ENCODE measurements at places on chromosomes 16 and 17.

- DNase-seq = no peak
Measured at GRCh38 chr16:46731691-46732555, 16.2 kb downstream of the MYLK3 start.

GRCh38 chr17:13940858-13941665 is 128.2 kb upstream of the COX10 start:
- DNase-seq = no peak

- no peak for DNase-seq
Measured at GRCh38 chr16:14175086-14175485, 104.0 kb downstream of the MRTFB start.

DNA sequence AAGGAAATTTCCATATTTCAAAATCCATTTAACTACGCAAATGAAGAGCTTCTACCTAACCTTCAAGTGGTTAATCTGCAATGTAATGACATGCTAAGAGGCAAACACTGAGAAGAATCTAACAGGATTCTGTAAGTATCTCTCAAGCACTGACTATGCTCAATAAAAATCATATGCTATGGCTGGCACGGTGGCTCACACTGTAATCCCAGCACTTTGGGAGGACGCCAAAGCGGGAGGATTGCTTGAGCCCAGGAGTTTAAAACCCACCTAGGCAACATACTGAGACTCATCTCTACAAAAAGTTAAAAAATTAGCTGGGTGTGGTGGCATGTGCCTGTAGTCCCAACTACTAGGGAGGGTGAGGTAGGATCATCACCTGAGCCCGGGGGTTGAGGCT is 32.7 kb downstream of the GNA13 start:
- DNase-seq = peak; percentile 57

DNA sequence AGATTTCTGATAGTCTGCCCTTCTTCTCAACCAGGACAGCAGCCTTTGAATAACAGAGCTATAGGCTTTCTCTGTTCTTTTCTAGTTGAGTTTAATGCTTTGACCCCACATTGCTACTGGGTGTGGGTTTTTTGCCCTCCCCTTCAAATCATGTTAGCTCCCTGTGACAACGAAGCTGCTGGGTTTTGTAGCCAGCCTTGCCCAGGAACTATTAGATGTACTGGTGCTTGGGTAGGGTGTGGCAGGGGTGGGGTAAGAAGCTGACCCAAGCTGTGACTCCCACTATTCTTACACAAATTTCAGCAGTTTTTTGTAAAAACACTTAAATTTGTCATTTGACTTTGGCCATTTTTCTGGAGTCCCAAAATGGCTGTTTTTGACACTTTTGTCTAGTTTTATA is 69.7 kb downstream of the NLK start:
- DNase-seq = no peak

DNA sequence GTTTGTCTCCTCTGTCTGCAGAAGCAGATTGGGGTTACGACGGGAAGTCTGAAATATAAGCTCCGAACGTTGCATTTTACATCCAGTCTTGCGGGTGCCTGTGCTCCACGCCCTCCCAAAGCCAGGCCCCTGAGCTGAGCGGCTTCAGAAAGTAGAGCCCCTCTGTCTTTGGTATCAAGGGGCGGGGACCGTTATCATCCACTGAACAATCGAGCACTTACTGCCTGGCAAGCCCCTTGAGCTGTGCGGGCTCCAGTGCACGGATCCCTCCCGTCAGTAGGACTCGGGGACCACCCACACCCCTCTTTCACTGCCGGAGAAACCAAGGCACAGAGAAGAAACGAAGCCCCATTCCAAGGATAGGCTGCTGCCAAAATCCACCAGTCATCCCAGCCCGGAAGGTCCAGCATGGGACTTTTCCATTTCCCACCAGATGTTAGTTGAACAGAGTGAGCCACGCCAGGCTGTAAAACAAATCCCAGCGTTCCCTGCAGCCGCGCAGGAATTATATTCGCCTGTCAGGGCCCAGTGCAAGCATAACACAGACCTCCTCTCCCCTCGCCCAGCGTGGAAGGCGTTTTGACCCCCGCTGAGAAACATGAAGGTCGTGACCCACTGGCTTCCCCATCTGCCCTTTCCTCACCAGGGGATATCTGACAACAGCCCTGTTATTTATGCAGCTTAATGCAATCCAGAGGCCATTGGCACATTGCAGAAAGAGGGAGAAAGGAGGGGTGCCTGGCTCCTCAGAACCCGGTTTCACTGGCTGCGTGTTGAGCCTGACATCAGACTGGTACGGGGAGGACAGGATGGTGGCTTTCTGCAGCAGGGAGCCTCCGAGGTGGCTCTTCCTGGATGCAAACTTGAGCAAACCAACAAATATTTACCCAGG is 212.2 kb upstream of the FOXF1 start:
- no peak for DNase-seq

GRCh38 chr17:33435721-33436301 is 142.7 kb upstream of the ASIC2 start:
- no peak for DNase-seq

- DNase-seq = no peak
Measured at GRCh38 chr16:30546115-30546514, 11.5 kb upstream of the ZNF747 start.

GRCh38 chr17:61496174-61496956 is 44.1 kb downstream of the TBX4 start:
- DNase-seq = no peak

DNA sequence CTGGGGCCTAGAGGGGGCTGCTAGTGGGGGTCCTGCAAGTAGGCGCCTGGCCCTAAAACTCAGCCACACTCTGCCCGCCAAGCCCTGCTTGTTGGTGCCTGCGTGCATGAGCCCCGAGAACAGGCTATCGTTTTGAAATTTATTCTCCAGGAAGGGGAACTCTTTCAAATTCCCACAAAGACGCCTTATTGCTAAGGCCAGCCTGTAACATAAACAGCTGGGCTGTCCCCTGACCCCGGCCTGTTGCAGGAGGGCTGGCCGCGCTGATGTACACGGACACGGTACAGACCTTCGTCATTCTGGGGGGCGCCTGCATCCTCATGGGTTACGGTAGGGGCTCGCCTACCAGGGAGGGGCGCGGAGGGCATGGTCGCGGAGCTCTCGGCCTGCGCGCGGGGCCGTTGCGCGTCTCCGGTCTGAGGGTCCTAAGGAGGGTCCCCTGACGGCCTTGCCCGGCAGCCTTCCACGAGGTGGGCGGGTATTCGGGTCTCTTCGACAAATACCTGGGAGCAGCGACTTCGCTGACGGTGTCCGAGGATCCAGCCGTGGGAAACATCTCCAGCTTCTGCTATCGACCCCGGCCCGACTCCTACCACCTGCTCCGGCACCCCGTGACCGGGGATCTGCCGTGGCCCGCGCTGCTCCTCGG is 4.3 kb downstream of the SLC5A2 start:
- DNase-seq = peak; percentile 20

DNA sequence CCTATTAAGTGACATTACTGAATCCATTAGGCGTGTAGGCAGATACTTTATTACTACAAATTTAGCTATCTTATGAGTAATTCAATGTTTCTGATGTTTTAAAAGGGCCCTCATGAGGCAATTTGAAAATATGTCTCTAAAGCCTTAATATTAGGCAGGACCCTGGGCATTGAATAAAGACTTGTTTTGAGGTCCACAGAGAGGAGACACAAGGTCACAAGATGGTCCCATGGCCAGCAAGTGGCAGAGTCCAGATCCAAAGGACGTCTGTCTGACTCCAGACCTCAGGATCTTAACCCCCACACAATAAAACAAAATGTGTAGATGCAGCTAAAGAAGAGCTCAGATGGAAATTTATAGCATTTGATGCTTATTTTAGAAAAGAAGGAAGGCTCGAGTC is 31.9 kb upstream of the HEATR6 start:
- DNase-seq = no peak

GRCh38 chr17:81456091-81456490 is 56.5 kb downstream of the ACTG1 start:
- DNase-seq = no peak

DNA sequence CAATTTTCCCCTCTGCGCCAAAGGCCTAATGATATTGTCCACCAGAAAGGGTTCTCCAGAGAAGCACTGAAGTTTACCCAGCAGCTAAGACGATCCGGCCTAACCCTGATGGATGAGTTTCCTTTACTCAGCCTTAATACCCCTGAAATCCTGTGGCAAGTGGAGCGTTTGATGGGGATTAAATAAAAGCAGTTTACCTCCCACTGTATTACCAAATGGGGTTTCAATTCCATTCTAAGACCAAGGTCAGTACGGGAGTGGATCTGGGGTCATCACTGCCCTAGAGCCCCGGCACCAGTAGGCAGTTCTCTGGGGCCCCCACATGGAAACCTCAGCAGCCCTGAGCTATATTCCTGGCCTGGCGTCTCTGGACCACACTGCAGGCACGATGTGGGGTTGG is 97.1 kb upstream of the NOL11 start:
- DNase-seq = no peak

- DNase-seq = no peak
Measured at GRCh38 chr17:6632530-6632929, 8.0 kb downstream of the KIAA0753 start.

DNA sequence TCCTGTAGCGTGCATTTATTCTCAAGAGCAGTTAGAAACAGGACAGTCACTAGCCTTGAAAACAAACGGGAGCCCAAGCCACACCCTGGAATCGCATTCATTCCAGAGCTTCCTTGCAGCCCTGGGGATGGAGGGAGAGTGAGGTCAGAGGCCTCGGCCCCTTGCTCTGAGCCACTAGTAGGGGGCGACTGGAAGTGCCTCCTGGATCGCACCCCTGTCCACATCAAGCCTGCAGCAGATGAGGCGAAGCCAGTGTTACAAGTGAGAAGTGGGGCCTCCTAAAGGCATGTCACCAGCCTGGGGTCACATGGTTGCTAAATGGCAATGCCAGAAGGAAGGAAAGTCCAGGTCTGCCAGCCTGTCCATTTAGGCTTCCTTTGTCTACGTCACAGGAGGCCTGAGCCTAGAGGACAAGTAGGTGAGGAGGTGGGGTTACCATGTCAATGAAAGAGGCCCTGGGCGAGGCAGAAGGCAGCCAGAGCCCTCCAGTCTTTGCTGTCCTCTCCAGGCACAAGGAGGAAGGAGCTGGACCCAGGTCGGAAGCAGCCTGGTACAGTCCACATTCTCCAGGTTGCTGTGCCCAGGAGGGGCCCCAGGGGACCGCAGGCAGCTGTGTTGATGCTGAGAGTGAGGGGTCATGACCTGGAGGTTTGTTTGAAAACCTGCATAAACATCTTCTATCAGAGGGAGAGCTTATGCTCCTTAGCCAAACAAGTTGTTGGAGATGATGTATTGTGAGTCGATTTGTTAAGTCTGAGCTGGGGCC is 3.0 kb upstream of the RCVRN start:
- no peak for DNase-seq

DNA sequence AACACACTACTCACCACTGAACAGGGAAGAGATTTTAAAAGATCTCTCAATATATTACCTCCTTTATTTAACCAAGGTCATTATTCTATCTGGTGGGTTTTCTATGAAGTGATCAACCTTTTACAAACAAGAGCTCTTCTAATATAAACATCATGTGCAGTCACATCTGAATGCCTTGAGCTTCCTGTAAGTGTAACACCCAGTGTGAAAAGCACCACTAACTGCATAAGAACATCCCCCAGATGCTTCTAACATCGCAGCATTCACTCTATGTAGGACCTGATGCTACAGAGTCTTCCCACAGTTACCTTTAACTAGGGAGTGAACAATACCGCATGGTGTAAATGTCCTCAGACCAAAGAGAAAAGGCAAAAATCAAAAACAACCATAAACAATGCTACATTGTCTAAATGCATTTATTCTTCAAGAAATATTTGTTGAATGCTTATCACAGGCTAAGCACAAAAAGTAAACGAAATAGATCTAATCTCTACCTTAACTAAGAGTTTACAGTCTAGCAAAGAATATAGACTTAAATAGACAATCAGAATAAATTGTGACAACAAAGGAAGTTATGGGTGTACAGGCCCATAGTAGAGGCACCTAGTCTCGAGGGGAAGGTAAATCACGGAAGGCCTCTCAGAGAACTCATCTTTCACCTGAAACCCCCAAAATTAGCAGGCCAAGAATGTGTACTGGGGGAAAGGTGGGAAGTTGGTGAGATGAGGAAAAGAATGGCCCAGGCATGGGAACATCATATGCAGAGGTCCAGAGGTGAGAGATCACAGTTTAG is 16.2 kb downstream of the SKAP1 start:
- DNase-seq = no peak

GRCh38 chr17:1003633-1003971 is 6.7 kb downstream of the TIMM22 start:
- no peak for DNase-seq

DNA sequence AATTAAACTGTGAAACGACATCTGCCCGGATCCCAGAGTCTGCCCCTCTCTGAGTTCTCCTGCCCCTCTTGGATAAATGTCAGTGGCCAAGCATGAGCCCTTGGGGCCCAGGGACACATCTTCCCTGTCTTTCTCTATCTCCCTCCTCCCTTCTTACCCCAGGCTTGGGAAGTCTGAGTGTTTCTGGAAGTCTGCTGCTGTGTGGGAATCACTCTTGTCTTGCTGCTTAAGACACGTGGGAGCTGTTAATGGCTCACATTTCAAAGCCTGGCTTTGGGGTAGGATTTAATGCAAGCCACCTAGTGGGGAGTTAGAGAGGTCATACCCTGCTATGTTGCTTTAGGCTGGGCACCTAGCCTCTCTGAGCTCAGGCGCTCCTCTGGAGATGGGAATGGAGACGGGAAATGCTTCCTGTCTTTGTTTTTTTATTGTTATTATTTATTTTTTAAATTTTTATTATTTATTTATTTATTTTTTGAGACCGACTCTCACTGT is 218.5 kb upstream of the CIBAR2 start:
- DNase-seq = peak; percentile 43

GRCh38 chr16:11107780-11108465 is 148.1 kb downstream of the SOCS1 start:
- DNase-seq = no peak

- no peak for DNase-seq
Measured at GRCh38 chr17:69061721-69062556, 1.2 kb upstream of the ABCA9 start.

GRCh38 chr17:51487947-51488346 is 227.6 kb downstream of the UTP18 start:
- DNase-seq = no peak

- DNase-seq = no peak
Measured at GRCh38 chr17:72651988-72652387, 440.5 kb downstream of the SLC39A11 start.

DNA sequence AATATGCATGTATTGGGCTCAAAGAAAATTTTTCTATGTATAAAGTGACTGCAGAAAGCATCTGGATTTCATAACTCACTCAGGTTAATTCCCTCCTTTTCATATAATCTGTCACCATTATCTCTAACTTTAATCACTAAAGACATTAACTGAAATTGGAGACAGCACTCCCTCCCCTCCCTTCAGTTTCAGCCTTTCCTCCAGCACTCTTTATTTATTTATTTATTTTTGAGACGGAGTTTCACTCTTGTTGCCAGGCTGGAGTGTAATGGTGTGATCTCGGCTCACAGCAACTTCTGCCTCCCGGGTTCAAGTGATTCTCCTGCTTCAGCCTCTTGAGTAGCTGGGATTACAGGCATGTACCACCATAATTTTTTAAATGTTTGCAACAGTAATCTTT is 43.1 kb downstream of the CDH8 start:
- DNase-seq = no peak

All from DMS79 treated with DMSO at 0.1 percent for 48 hours (cell line).